Inflammatory macrophage treated with lipopolysaccharide for 1 hour (primary cell): ENCODE measurements at places on chromosomes 5 and 9.
A peak's percentile ranks its signal among the peaks of the same experiment; 100 is the strongest.

DNA sequence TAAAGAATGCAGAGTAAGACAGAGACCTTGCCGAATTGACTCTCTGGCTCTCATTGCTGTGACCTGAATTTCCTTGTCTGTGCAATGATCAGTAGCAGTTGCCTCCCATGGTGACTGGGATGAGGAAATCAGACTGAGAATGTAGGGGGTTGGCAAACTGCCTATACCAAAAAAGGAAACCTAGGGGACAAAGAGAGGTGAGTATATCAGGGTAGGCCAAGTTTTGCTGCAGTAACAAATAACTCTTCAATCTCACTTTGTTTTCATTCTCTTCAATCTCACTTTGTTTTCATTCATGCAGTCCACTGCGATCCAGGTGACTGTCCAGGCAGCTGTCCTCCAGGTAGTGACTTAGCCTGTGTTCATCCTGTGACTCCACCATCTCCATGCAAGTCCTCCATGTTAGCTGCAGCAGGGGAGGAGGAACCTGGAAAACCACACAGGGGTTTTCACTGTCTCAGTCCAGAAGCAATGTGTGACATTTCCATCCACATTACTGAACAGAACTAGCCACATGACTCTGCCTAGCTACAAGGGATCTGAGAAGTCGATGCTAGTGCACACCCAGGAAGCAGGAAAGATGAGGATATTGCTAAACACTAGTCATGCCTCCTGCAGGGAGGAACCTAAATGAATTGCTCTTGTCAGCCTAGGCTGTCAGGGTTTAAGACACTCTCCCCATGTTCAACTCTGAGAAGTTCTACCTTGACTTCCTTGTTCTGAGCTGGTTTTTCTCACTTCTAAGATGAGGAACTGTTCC lies 26.0 kb downstream of the TMEM174 start:
- peak; percentile 2 for DNase-seq

GRCh38 chr5:69219939-69220338 lies 14.7 kb upstream of the CDK7 start:
- no peak for DNase-seq

DNA sequence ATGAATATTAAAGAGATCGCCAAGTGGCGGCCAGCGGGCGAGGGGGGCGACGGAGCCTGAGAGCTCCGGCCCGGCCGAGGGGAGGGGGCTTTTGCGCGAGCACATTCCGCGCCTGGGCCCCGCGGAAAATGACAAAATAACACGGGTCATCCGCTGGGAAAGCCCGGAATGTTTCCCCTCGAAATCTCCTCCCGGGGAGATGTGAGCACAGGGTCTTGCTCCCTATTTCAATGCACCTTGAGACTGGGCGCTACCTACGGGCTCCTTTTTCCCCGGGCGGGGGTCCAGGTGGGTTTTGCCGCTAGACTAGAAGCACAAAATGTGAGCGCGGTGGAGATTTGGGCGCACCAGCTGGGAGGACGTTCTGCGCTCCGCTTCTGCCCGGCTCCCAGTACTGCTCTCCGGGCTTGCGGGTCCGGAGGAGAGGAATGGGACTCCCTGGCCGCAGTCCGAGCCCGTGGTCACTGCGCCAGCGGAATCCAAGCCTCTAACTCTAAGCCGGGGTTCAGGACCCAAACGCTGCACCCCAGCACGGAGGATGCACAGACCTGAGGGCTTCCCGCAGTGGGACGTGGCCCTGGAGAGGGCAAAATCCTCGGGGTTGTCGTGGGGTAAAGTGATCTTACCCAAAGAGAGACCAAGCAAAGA lies 2.8 kb upstream of the PRDM12 start:
- no peak for DNase-seq

DNA sequence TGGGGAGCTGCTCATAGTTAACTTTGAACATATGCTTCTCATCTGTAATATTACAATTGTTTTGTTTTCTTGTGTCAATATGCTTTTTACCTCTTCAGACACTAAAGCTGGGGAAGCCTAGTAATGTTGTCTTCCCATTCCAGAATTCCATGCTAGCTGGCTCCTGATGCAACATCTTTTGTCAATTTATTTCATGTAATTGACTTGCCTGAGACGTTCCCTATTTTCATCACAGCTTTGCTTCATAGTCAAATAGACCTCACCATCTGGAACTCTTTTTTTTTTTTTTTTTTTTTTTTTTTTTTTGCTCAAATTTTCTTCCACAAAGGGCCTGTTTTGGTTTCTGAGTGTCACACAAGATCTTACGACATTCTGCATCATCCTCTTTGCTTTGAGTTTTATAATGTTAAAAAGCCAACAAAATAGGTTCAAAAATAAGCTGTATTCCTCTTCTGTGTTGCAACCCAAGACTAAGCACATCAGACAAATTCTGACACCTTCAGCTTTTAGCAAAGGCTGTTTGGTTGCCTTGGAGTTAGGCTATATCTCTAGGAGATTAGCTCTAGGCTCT lies 235.2 kb downstream of the NR3C1 start:
- no peak for DNase-seq

- DNase-seq = no peak
Measured at GRCh38 chr5:66813306-66813705, 217.1 kb downstream of the MAST4 start.

GRCh38 chr5:7886849-7887475 lies 18.0 kb downstream of the MTRR start:
- peak; percentile 18 for DNase-seq

DNA sequence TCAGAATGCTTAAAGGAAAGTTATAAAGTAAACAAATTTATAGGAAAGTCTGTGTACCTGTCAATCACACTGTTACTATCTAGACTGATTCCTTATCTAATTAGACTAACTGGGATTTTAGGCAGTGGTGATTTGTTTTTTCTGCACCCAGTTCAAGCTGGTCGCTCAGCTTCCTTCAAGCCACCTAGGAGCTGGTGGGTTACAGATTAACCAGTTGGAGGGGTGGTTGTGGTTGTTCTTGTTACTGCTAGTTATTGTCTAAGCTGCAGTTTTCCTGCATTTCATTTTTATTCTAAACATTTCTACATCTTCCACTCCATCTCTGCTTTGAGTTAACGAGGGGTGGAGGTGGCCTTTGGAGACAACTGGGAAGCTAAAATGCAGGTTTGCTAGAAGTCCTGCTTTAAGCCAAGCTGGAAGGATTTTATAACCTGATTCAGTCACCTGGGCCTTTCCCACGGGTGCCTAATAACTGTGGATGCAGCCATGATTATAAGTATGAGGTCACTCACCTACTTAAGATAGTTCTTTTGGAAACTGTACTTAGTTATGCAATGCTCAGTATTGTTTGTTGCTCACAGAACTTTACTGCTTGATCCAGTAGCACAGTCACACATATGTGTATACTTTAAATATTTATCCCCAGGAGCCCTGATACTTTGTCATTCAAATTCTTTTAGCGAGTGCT lies 303.9 kb upstream of the DAP start:
- no peak for DNase-seq

- DNase-seq = no peak
Measured at GRCh38 chr5:42573386-42573785, 150.1 kb downstream of the GHR start.

- no peak for DNase-seq
Measured at GRCh38 chr5:133506181-133506580, 106.2 kb downstream of the FSTL4 start.

GRCh38 chr5:87831499-87831898 lies 418.8 kb upstream of the CCNH start:
- DNase-seq = no peak

GRCh38 chr9:107212613-107213012 lies 70.5 kb upstream of the RAD23B start:
- no peak for DNase-seq

GRCh38 chr5:96076451-96076850 lies 114.8 kb upstream of the ELL2 start:
- DNase-seq = peak; percentile 52

DNA sequence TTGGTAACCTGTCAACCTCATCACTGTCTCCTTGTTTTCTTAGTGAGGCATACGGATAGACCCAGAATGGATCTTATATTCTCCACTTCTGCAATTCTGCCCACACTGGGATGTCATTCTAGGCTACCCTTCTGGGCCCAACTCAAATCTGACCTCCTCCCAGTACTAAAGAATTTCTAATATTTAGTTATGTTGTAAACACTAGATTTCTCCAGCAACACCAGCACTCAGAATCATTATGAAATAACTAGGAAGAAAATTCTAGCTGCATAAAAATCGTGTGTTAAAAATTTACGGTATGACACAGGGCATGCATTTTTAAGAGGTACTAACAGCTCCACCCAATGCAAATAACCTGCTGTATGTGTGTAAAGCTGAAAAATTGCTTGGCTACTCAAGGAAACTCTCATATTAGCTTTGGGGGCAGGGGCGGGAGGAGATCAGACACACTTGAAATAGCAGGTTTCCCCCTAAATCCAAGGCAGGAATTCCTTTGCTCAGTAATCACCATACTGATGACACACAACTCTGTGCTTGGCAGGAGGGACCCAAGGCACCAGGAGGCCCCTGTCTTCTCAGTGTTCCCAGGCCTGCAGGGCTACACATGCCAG lies 27.3 kb downstream of the MACROH2A1 start:
- no peak for DNase-seq

DNA sequence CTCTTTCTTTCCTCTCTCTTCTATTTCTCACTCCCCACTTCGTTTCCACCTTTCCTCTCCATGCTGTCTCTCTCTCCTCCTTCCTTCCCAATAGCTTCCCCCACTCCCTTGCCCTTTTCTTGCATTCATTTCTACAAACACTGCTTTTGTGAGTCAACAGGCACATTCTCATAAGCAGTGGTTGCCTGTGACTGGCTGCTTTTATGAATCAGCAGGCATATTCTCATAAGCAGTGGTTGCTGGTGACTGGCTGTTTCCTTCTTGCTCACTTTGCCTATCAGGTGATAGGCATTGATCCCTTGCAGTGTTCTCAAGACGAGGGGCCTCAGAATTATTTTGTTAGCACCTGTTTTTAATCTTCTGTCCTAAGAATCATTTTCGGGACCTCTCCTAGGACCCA lies 116.1 kb upstream of the ACTBL2 start:
- no peak for DNase-seq

GRCh38 chr5:55702598-55703345 lies 9.4 kb downstream of the SLC38A9 start:
- DNase-seq = peak; percentile 65

DNA sequence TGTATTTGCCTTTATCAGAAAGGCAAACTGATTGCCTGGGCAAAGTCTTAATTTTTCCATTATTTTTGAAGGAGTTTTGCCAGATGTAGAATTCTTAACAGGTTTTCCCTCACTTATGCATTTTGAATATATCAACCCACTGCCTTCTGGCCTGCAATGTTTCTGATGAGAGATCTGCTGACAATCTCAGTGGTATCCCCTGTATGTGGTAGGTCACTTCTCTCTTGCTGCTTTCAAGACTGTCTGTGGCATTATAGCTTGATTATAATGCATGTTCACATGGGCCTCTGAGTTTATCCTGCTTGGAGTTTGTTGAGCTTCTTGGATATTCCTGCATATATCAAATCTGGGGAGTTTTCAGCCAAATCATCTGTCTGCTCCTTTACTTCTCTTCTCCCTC lies 82.2 kb downstream of the HABP4 start:
- no peak for DNase-seq

DNA sequence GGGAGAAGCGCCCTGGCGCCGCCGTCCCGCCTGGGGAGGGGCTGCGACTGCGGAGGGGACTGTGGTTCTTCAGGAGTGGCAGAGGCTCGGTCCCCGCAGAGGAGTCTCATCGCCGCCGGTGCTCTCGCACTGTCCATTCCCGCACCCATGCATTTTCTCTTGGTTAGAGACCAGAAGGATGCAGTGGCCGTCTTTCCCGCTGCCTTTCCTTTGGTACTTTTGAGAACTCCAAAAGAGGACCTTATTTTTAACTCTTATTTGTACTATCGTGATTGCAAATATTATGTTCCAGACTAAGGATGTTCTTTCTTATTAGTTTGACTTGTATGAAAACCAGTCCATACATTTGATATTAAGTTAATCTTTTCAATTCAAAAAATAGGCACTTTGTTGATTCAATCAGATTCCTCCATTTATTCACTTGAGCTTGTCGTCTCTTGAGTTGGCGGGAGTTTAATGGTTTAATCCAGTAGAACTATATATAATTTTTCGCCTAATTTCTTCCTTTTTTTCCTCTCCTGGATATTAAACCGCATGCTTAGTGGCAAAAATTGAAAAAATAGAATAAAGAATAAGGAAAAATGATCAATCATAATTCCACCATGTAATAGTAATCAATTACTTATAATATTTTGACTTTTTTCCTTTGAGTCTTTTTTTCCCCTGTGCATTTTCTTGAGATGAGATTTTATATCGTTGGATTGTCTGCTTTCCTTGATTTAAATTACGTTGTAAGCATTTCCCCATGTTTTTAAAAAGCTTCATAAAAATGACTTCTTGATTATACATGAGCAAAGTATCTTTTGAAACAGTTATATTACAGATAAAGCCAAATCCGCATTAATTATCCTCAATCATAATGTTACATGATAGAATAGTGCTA lies 861 bp downstream of the ZFYVE16 start:
- DNase-seq = peak; percentile 58

- no peak for DNase-seq
Measured at GRCh38 chr5:163661360-163661759, 155.9 kb downstream of the MAT2B start.

- peak; percentile 65 for DNase-seq
Measured at GRCh38 chr5:91070761-91071550, 312.2 kb downstream of the ARRDC3 start.

GRCh38 chr9:17064558-17064957 lies 70.3 kb upstream of the CNTLN start:
- no peak for DNase-seq

- peak; percentile 22 for DNase-seq
Measured at GRCh38 chr5:137754961-137755762, 999 bp upstream of the HNRNPA0 start.

- no peak for DNase-seq
Measured at GRCh38 chr5:116881921-116882531, 307.4 kb upstream of the SEMA6A start.

DNA sequence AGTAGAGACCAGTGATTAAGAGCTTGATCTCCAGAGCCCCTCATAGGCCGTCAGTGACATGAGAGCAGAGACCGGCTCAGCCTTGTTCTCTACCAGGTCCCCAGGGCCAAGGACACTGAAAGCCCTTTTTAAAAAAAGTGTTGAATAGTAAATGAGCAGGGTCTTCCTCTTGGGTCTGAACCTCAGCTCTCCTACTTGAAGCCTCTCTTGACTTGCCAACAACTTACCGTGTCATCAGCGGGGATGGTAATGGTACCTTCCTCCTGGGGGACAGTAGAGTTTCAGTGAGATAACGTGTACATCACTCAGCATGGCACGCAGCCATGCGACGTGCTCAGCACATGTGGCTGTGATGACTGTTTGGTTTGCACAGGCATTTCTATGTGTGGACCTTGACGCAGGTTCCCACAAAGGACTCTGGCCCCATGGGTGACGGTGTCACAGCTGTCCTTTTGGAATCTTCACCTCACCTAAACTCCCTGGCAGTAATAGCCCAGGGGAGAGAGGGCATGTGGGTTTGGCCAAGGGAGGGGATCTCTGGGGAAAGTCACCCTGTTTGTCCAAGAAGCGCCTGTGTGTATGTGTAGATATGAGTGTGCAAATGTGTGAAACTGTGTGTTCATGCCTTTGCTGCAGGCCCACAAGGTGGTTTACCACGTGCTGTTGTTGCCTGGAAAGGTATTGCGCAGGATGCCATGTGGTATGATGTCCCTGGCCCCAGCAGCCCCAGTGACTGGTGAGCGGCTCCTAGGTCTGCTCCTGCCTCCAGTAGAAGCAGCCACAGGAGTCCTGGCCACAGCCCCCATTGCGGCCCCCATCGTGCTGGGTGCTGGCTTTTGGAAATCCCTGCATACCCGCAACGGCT lies 18.7 kb downstream of the ERGIC1 start:
- DNase-seq = no peak

- DNase-seq = no peak
Measured at GRCh38 chr9:79014929-79015699, 556.7 kb upstream of the TLE4 start.

- no peak for DNase-seq
Measured at GRCh38 chr9:98547606-98548005, 161.1 kb downstream of the GABBR2 start.
